Pancreas (tissue), 10 donors: ENCODE measurements at places on chromosomes 11 and 22. TPM values are rescaled to one million over a fixed set of nuclear protein-coding genes. Genes with fewer than 3 reads are reported as not detected.

- DNase-seq, result no peak
- no peaks in the 10 kb centered on the region for H3K27me3 ChIP-seq
- H3K36me3 ChIP-seq, result peaks cover 42% of the 10 kb centered on the region
- H3K4me3 ChIP-seq, result no peak overlapping the region
- H3K4me1 ChIP-seq, result peaks cover 23% of the 10 kb centered on the region
These were observed 30.7 kb downstream of the EHF start for GRCh38 chr11:34651551-34651950.

GRCh38 chr11:134033696-134034491 is 35.0 kb upstream of the JAM3 start:
- no peaks in the 10 kb centered on the region for H3K36me3 ChIP-seq
- H3K27me3 ChIP-seq, result no peaks in the 10 kb centered on the region
- DNase-seq, result peak; percentile 93

The ACP2 gene
- 22.5 TPM for total RNA-seq

GRCh38 chr22:28949788-28950187 is 66.4 kb downstream of the ZNRF3 start:
- peaks cover 16% of the 10 kb centered on the region for H3K4me1 ChIP-seq
- no peaks in the 10 kb centered on the region for H3K36me3 ChIP-seq
- H3K27me3 ChIP-seq, result no peaks in the 10 kb centered on the region
- H3K27ac ChIP-seq, result no peak overlapping the region

The GUCY1A2 gene
- 14.5 TPM for total RNA-seq

DNA sequence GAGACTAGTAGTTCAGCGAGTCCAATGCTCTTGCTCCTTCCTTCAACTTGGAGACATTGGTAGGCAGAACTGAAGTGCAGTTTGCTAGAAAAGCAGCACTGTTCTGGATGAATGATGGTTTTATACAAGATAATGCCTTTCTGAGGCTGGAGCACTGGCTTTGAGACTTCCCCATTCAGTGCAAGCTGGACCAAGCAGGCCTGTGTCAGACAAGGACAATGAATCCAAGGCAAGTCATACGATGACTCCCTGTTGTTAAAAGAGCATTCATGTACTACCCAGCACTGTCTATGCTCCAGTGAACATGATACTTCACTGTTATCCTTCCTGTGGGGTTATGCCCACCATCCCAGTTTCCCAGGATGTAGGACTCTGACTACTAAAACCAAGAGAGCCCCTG is 242.3 kb upstream of the RAG2 start:
- no peak overlapping the region for H3K4me3 ChIP-seq
- H3K27me3 ChIP-seq, result no peaks in the 10 kb centered on the region
- DNase-seq, result no peak
- H3K27ac ChIP-seq, result no peak overlapping the region

- no peak for DNase-seq
- no peak overlapping the region for H3K4me3 ChIP-seq
- no peaks in the 10 kb centered on the region for H3K4me1 ChIP-seq
- no peaks in the 10 kb centered on the region for H3K36me3 ChIP-seq
- H3K27me3 ChIP-seq, result no peaks in the 10 kb centered on the region
These were observed 18.6 kb upstream of the TMA7B start for GRCh38 chr22:39941601-39942000.

- no peak for DNase-seq
- H3K4me1 ChIP-seq, result no peaks in the 10 kb centered on the region
- no peak overlapping the region for H3K27ac ChIP-seq
- H3K36me3 ChIP-seq, result no peaks in the 10 kb centered on the region
These were observed 427.4 kb upstream of the CADM1 start for GRCh38 chr11:115931548-115932083.

The MPPED2 gene
- 4.9 TPM for total RNA-seq

The NAALAD2 gene
- 0.15 TPM for total RNA-seq

The PHLDB1 gene
- 66.6 TPM for total RNA-seq

GRCh38 chr11:78414321-78415051 is 3.1 kb downstream of the GAB2 start:
- no peak for DNase-seq
- no peaks in the 10 kb centered on the region for H3K36me3 ChIP-seq
- H3K27me3 ChIP-seq, result no peaks in the 10 kb centered on the region
- no peak overlapping the region for H3K4me3 ChIP-seq
- H3K4me1 ChIP-seq, result no peaks in the 10 kb centered on the region

GRCh38 chr11:118443590-118444218 is 7.4 kb downstream of the KMT2A start:
- no peaks in the 10 kb centered on the region for H3K27me3 ChIP-seq
- no peaks in the 10 kb centered on the region for H3K36me3 ChIP-seq
- no peak overlapping the region for H3K4me3 ChIP-seq
- DNase-seq, result no peak

GRCh38 chr11:128603752-128604414 is 16.5 kb upstream of the ETS1 start:
- no peaks in the 10 kb centered on the region for H3K36me3 ChIP-seq
- H3K27ac ChIP-seq, result no peak overlapping the region
- DNase-seq, result no peak
- no peaks in the 10 kb centered on the region for H3K4me1 ChIP-seq
- no peak overlapping the region for H3K4me3 ChIP-seq

GRCh38 chr22:19632668-19633148 is 81.6 kb upstream of the SEPTIN5 start:
- H3K36me3 ChIP-seq, result no peaks in the 10 kb centered on the region
- H3K4me3 ChIP-seq, result no peak overlapping the region
- DNase-seq, result no peak
- no peaks in the 10 kb centered on the region for H3K27me3 ChIP-seq
- no peaks in the 10 kb centered on the region for H3K4me1 ChIP-seq

DNA sequence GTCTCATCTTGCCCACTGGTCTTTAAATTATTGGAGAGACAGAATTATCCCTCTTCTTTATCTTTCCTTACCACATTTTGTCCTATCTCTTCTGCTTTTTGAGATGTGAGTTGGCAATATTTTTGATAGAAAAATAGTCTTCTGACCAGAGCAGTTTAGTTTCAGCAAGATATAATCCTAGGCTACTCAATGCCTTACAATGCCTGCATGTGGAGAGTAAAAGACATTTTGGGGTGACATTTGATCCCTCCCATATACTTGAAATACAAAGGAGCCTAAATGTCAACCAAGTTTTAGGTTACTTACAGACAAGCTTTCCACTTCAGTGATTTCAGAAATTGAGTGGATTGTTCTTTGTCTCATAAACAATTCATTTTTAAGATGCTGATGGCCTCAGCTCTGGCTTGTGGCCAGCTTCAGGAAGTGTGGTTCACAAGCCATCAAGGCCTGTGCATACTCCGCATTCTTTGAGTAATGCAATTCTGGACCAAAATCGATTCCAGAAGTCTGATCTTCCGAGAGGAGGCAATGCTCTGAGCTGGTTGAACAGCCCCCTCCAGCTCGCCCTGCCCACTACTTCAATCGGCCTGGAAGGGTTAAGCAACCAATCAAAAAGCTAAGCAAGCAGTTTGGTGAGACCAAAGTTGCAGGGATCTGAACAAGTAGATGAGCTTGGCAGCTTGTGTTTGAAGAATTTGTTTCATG is 274.4 kb downstream of the BLID start:
- H3K27ac ChIP-seq, result no peak overlapping the region
- H3K27me3 ChIP-seq, result no peaks in the 10 kb centered on the region
- H3K4me1 ChIP-seq, result no peaks in the 10 kb centered on the region
- DNase-seq, result no peak
- H3K36me3 ChIP-seq, result no peaks in the 10 kb centered on the region

The APOBEC3G gene
- 3.0 TPM for total RNA-seq

The OR52I1 gene
- total RNA-seq, result not detected

The ENTHD1 gene
- total RNA-seq, result not detected

The CALCB gene
- total RNA-seq, result 1.1 TPM

The OSBP2 gene
- 2.3 TPM for total RNA-seq

DNA sequence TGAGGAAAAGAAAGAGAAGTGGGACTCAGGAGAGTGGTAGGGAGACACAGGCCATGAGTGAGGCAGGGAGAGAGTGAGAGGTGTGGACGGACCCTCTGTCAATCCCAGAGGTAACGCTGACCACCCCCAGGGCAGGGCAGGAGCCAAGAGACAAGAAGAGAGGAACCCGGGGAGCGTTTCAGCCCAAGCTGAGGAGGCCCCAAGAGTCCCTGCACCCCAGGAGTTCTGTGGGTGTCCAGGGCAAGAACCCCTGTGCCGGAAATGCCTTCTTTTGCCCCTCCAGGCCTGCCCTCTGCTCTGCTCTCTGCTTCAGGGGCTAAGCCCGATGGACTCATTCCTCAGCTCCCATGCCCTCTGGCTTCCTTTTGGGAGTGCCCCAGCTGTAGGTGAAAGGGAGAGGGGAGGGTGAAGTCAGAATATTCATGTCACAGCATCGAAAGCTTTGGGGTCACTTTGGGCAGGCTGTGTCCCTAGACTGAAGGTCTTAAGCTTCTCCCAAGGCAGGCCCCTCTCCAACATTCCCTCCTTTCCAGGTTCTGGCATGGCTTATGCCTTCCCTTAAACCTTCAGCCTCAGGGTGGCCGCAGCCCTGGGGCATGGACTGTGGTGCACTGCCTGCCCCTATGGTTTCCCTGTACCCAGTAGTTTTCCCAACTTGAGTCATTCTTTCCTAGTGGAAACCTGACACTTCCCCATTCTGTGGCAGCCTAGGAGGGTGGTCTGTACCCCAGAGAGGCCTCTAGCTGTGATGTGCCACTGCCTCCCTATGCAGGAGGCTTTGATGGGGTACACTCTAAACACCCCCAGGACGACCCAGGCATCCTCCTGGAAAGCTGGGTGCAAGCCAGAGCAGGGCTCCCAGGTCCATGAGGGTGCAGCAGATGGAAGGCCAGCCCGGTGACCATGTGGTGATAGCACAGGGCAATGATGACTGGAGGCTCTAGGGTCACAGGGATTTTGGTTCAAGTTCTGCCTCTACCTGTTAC is 27.1 kb downstream of the MYEOV start:
- no peak overlapping the region for H3K27ac ChIP-seq
- no peaks in the 10 kb centered on the region for H3K4me1 ChIP-seq
- H3K27me3 ChIP-seq, result no peaks in the 10 kb centered on the region
- DNase-seq, result no peak
- H3K4me3 ChIP-seq, result no peak overlapping the region

DNA sequence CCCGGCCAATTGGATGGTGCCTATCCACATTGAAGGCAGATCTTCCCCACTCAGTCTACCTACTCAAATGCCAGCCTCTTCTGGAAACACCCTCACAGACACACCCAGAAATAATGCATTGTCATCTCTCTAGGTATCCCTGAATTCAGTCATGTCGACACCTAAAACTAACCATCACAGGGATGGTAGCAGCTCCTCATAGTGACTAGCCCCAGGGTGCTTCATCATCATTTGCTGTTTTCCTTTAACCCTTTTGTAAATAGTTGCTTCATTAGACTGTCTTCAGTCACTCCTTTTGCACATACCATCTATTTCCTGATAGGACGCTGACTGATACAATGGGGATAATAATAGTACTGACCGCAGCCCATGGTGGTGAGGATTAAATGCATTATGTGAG is 18.8 kb upstream of the AMOTL1 start:
- DNase-seq, result no peak
- no peaks in the 10 kb centered on the region for H3K27me3 ChIP-seq
- H3K36me3 ChIP-seq, result no peaks in the 10 kb centered on the region
- H3K4me3 ChIP-seq, result no peak overlapping the region

- no peaks in the 10 kb centered on the region for H3K27me3 ChIP-seq
- H3K36me3 ChIP-seq, result no peaks in the 10 kb centered on the region
- no peak for DNase-seq
- H3K27ac ChIP-seq, result no peak overlapping the region
- H3K4me1 ChIP-seq, result no peaks in the 10 kb centered on the region
- H3K4me3 ChIP-seq, result no peak overlapping the region
These were observed 176.4 kb downstream of the SHANK2 start for GRCh38 chr11:71075871-71076420.

- no peak for DNase-seq
- H3K27ac ChIP-seq, result no peak overlapping the region
- no peaks in the 10 kb centered on the region for H3K27me3 ChIP-seq
- peaks cover 26% of the 10 kb centered on the region for H3K4me1 ChIP-seq
- H3K36me3 ChIP-seq, result no peaks in the 10 kb centered on the region
- no peak overlapping the region for H3K4me3 ChIP-seq
These were observed 16.0 kb downstream of the FZD4 start for GRCh38 chr11:86938900-86939880.

DNA sequence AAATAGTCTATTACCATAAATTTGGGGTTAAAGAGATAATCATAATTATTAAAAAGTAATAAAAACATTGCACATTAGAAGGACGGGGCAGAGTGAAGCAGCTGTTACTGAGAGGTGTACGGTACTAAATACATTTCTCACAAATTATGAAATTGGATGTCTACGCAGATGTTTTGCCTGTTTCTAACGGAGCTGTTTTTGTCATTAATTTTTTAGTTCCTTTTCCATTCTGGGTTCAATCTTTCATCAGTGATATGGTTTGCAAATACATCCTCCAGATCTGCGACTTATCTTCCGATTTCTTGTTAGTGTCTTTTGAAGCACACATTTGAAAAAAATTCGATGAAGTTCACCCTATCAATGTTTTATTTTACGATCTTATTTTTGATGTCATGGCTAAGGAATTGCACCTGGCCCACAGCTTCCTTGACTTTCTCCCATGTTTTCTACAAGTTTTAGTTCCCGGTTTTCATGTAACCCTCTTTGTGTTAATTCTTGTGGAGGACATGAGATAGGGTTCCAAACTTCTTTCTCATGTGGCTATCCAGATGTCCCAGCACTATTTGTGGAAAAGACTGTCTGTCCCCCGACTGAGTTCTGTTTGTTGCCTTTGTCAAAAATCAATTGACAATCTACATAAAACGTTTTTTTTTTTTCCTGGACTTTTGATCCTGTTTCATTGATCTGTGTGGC is 21.3 kb upstream of the KRTAP5-6 start:
- no peak for DNase-seq
- H3K27me3 ChIP-seq, result no peaks in the 10 kb centered on the region
- peaks cover 4% of the 10 kb centered on the region for H3K4me1 ChIP-seq
- H3K4me3 ChIP-seq, result no peak overlapping the region

DNA sequence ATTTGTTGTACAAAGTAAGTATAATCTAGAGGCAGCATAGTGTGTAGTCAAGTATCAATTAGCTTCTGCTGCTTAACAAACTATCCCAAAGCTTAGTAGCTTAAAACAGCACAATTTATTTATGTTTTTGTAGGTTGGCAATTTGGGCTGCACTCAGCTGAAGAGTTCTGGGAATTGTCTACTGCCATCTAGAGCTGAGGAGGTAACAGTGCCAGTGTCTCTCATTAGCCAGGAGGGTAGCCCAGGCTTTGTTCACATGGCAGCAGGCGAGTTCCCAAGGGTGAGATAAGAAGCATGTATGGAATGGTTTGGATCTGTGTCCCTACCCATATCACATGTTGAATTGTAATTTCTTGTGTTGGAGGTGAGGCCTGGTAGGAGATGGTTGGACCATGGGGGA is 45.8 kb upstream of the SLN start:
- no peak for DNase-seq
- no peak overlapping the region for H3K27ac ChIP-seq
- H3K4me3 ChIP-seq, result no peak overlapping the region
- no peaks in the 10 kb centered on the region for H3K36me3 ChIP-seq
- H3K27me3 ChIP-seq, result no peaks in the 10 kb centered on the region
- H3K4me1 ChIP-seq, result no peaks in the 10 kb centered on the region

The CCDC73 gene
- total RNA-seq, result not detected

DNA sequence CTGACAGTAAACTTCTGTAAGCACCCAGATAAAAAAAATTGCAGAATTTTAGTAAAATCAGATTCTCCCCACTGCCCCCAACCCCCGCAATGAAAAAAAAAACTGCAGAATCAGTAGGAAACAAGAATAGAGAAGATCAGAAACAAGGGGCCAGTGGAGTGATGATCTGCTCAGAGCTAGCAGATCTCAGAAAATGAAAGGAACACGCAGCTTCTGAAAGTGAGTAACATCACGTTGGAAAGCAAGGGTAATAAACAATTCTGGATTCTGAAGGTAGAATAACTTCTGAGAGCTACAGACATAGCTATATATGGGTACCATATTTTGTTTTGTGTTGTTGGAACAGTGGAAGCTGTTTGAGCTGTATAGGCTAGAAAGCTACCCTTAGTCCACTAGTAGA is 23.2 kb downstream of the ACAT1 start:
- H3K36me3 ChIP-seq, result no peaks in the 10 kb centered on the region
- H3K27me3 ChIP-seq, result no peaks in the 10 kb centered on the region
- DNase-seq, result no peak
- no peaks in the 10 kb centered on the region for H3K4me1 ChIP-seq

The PHOX2A gene
- not detected for total RNA-seq
